Amygdala (tissue), 56 donors: ENCODE measurements at places on chromosomes 11 and 22.

- no peak for DNase-seq
Measured at GRCh38 chr11:87190071-87190470, 152.3 kb downstream of the TMEM135 start.

- no peak for DNase-seq
Measured at GRCh38 chr11:12769834-12770345, 95.7 kb downstream of the TEAD1 start.

- no peak for DNase-seq
Measured at GRCh38 chr11:108207683-108208060, 14.8 kb downstream of the NPAT start.

DNA sequence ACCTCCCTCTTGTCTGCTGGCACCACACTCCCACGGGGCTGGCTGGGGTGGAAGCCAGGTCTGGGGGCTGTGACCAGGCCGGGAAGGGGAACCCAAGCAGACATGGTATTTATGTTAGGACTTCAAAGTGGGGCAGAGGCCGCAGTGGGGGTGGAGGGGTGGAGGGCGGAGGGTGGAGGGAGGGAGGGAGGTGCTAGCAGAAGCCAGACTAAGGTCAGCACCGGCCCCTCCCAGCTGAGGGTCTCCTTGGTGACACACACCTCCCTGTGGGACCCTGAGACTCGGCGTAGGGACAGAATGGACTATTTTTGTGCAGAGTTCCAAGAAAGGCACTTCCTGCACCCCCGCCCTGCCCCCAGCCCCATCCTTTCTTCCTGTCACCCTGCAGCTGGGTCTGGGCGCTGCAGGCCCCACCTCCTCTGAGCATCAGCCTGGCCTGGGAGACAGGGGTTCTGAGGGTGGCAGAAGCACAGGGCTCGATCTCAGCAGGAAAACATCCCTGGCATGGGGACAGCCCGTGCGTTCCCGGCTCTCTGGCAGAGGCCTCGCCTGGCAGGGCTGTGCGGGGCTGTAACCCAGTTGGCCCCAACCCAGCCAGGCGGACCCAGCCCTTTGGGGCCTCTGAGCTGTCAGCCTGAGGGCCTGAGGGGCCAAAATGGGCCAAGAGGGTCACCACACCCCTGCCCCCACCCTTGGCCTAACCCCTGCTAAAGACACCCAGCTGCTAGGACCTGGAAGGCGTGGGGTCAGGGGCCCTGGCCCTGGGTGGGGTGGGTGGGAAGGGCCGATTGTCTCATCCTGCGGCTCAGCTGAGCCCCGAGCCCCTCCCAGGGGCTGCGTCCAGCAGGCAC, 9.6 kb upstream of the CD248 start:
- peak; percentile 10 for DNase-seq

DNA sequence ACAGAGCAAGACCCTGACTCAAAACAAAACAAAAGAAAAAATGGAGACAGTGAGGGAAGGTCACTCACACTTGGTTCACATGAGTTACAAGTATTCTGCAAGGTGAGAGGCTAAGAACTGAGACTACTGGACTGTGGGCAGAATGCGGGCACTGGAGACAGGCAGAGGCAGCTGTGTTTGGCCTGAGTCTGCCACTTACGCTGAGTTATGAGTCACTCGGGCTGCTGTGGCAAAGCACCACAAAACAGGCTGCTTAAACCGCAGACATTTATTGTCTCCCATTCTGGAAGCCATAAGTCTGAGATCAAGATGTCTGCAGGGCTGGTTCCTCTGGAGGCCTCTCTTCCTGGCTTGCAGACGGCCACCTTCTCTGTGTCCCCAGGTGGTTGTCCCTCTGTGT, 122.8 kb downstream of the SHANK2 start:
- no peak for DNase-seq

DNA sequence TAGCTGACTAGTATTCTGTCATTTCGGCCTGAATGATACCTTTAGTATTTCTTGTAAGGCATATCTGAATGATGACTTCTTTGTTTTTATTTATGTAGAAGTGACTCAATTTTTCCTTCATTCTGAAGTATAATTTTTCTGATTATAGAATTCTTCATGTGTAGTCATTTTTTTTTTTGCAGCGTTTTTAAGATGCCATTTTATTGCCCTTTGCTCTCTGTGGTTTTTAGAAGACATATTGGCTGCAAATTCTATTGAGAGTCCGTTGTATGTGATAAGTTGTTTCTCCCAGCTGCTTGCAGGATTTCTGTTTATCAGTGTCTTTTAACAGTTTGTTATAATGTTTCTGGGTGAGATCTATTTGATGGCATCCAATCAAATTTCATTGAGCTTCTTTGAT, 1224.8 kb downstream of the JRKL start:
- DNase-seq, result no peak

DNA sequence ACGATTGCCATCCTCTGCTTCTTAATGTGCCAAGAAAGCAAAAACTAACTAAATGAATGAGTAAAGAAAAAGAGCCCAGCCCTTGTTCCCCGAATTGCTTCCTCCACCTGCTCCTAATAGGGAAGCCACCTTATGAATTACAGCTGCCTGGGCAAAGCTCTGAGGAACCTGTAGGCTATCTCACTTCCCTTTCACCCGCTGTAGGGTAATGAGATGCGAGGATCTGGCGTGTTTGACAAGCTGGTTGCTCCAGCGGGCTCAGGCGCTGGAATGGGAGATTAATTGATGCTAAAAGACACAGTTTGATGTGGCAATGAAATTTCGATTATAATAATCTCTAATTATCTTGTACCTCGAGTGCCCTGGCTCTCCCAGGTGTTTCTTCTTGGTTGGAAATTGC, 256.4 kb downstream of the NTM start:
- no peak for DNase-seq

- DNase-seq, result no peak
Measured at GRCh38 chr11:44408711-44409470, 99.0 kb upstream of the ALX4 start.

GRCh38 chr11:10460611-10461275, 5.7 kb downstream of the AMPD3 start:
- no peak for DNase-seq
